ENCODE measurements at places on chromosomes 12 and 14. TPM values are rescaled to one million over a fixed set of nuclear protein-coding genes. Genes with fewer than 3 reads are reported as not detected.

DNA sequence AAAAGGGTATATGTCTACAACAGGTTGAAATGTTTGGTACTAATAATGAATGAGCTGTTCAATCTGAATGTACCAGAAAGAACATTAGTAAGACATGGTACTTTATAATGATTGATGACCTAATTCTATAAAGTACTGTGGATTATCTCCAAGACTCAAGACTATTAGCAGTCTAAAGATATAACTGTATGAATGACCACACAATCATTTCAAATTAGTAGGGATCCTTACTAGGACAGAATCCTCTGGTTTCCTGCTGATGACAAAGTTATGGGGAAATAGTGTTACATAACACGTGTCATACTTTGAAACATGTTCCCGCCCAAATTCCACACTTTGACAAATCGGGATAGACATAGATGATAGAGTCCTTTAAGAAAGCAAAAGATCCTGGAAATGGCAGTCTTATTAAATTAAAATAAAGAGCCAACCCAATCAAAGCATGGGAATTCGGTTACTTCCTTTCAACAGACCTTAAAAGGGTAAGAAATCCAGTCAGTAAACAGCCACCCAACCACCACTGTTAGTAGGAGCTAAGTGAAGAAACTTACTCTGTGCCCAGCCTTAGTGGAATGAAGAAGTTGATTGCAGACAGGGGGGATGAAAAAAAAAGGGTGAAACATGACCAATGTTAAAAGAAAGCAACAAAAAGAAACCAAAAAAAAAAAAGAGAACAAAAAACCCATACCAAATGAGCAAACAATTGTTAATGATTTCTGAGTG lies 2.8 kb downstream of the VPS29 start:
- no peak for DNase-seq

Gene RPAP3
- 54.1 TPM for polyA plus RNA-seq

GRCh38 chr14:74898694-74899093 lies 17.0 kb downstream of the DLST start:
- DNase-seq, result no peak

DNA sequence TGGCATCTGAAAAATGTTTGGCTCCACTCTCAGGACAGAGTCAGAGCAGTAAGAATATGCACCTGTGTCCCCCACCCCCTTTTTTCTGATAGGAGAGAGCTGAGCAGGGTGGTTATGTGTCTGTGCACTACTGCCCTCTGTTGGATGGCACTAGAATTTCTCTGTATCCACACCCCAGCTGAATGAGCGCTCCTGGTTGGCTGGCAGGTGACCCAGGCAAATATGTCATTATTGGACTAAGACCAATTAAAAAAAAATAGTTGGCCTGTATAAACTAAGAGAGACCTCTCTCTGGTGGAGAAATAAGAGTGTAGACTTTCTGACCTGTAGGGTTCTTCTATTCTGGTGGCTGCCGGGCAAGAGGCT lies 107.0 kb downstream of the PTCSC3 start:
- DNase-seq, result peak; percentile 17

GRCh38 chr14:55950135-55950534 lies 168.1 kb upstream of the PELI2 start:
- no peak for DNase-seq

GRCh38 chr12:84689638-84690037 lies 223.0 kb downstream of the SLC6A15 start:
- no peak for DNase-seq

Gene WSCD2
- polyA plus RNA-seq, result 9.1 TPM

GRCh38 chr12:43118881-43119280 lies 433.1 kb downstream of the ADAMTS20 start:
- DNase-seq, result no peak

DNA sequence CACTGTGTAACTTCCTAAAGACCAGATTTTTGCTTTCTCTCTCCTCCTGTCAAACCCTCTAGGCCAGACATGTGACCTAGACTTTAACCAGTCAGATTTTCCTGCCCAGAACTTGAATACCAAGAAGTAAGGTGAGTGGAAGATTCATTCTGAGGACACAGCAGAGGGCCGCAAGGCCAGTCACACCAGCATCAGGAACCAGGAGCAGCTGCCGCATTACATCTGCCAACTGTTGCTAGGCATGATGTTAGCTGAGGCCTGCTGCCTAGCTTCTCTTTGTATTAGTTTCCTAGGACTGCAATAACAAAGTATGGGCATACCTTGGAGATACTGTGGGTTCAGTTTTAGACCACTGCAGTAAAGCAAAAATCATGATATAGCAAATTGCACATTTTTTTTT lies 101.9 kb upstream of the BMP4 start:
- DNase-seq, result no peak

DNA sequence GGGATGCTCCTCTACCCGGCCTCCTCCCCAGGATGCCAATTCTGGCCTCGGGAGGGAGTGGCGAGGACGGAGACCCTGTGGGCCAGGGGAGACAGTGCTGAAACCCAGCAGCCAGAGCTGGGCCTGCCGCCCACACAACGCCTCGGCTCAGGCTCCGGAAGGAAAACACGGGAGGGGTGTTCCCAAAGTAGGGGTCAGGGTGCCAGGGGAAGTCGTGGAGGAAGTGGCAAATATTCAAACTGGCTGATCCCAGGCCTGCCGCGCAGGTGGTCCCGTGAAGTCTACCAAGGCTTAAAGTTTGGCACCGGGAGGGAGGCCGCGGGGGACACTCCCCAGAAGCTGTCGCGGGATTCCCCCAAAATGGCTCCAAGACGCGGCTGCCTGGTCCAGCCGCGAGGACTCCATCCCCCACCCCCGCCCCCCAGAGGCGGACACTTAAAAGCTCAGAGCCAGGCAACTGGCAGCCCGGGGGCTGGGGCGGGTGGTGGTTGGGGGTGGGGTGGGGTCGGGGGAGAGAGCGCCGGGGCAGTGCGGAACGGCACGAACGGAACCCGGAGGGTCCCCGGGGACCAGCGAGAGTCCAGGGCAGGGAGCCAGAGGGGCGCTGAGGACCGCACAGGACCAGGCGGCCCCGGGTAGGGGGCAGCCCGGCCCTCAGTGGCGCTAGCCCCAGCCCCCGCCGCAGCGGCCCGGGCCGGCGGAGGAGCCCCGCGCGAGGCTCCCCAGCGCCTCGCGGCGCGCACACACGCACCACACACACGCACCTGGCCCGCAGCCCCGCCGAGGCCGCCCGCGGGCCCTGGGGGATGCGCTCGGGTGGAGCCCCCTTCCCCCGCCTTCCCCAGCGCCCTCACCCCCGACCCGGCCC lies 20.0 kb downstream of the BEGAIN start:
- DNase-seq, result no peak

- DNase-seq, result no peak
Measured at GRCh38 chr12:118500299-118500698, 123.9 kb downstream of the SUDS3 start.

Gene PSME2
- 158 TPM for polyA plus RNA-seq

GRCh38 chr14:78747813-78748212 lies 577.6 kb downstream of the NRXN3 start:
- DNase-seq, result no peak

- DNase-seq, result no peak
Measured at GRCh38 chr12:106205208-106206069, 42.4 kb downstream of the CKAP4 start.

DNA sequence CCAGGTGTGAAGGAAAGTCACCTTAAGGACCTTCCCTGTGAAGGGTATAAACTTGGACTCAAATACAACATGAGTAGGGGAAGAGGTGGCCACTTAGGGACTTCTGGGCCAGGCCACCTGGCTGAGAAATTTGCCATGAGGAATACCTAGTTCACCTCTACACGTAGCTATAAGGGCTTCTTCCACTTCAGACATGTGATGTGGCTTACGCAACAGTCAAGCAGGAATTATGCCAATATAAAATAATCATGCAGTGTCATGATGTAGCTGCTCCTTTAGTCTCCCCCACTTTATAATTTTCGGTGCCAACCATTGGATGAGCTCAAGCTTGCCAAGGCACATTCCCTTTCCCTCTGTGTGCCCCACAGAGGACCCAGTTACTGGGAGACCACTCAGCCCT lies 166.6 kb upstream of the BCL2L14 start:
- DNase-seq, result no peak

Gene CEP128
- polyA plus RNA-seq, result 8.0 TPM

Gene SLCO1B1
- polyA plus RNA-seq, result not detected

Gene IFI27
- polyA plus RNA-seq, result 5.5 TPM

Gene KIAA0586
- polyA plus RNA-seq, result 31.2 TPM

DNA sequence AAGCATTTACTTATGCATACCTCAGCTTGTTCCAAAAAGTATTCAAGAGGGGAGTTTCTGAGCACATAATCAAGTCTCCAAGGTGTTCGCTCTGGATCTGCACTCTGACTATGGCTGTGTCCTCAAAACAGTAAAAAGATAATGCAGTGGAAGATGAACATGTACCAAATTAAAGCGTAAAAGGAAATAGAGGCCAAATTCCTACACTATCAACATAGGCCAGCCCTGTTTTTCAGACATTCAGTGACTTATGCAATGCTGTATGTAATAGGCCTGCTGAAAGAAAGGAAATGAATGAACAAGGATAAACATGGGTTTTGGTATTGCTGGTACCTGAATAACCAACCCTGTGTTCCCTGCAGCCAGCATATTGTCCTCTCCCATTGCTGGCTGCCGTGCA lies 115.7 kb downstream of the SAMD4A start:
- no peak for DNase-seq

Gene CATSPERB
- polyA plus RNA-seq, result 0.96 TPM

GRCh38 chr12:47799357-47799955 lies 20.2 kb downstream of the HDAC7 start:
- DNase-seq, result no peak

GRCh38 chr12:14239350-14239934 lies 126.0 kb upstream of the ATF7IP start:
- no peak for DNase-seq

Gene PTPN6
- polyA plus RNA-seq, result 21.9 TPM

DNA sequence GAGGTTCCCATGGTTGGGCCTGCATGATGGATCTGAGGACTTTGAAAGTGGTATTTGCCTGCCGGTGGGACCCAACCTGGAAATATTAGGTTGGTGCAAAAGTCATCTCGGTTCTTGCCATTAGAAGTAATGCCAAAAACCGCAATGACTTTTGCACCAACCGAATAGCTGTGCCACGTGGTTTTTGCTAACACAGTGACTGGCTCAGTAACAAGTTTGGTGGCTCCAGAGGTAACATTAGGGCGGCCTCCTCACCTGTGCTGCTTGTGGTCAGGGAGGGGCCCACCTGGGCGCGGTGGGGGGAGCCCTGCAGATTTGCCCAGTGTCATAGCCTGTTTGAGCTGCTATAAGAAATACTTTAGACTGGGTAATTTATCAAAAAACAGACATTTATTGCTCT lies 1.8 kb downstream of the BDKRB2 start:
- DNase-seq, result no peak

DNA sequence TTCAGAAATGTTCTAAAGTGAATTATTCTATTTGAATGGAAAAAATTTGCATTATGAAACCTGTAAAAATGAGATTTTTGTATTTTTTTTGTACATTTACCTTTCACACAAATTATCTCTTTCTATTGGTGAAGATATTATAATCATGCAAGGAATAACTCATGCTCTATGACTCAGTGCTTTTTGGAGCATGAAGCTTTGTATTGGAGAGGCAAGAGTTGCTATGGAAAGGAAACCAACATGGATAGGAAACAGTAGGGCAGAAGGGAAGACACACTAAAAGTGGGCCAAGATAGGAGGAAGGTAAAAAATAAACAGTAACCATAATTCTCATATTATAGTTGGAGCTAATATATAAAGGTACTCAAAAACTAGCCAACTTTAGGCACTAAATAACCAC lies 79.0 kb downstream of the PLCZ1 start:
- no peak for DNase-seq

Gene ANKS1B
- polyA plus RNA-seq, result 4.8 TPM

- no peak for DNase-seq
Measured at GRCh38 chr12:54282949-54283593, 2.5 kb downstream of the HNRNPA1 start.

- no peak for DNase-seq
Measured at GRCh38 chr14:106107703-106108102, 581.3 kb downstream of the TMEM121 start.

GRCh38 chr14:102027951-102028350 lies 58.9 kb downstream of the HSP90AA1 start:
- DNase-seq, result no peak

Gene ASPG
- polyA plus RNA-seq, result 12.3 TPM

DNA sequence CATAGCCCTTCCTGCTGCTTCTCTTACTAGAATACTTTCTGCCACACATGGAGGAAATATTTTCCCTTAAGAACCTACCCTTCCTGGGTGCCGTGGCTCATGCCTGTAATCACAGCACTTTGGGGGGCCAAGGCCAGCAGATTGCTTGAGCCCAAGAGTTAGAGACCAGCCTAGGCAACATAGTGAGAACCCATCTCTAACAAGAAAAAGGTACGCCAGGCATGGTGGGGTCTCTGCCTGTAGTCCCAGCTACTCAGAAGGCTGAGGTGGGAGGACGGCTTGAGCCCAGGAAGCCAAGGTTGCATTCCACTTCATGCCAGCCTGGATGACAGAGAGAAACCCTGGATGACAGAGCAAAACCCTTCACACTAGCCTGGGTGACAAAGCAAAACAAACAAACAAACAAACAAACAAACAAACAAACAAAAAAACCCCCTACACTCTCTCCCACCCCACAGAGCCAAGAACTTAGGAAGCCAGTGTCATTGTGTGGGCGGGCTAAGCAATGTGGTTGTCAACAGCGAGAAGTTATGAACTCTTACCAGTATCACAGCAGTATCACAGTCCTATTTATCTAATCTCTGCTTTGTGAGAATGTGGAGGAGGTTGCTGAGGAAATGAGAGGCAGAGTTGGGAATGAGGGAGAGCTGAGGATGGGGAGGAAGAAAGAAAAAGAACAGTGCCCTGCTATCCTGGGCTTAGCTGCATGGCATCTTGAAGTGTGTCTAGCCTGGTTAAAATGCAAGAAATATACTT lies 53.8 kb upstream of the CLEC14A start:
- DNase-seq, result peak; percentile 32

DNA sequence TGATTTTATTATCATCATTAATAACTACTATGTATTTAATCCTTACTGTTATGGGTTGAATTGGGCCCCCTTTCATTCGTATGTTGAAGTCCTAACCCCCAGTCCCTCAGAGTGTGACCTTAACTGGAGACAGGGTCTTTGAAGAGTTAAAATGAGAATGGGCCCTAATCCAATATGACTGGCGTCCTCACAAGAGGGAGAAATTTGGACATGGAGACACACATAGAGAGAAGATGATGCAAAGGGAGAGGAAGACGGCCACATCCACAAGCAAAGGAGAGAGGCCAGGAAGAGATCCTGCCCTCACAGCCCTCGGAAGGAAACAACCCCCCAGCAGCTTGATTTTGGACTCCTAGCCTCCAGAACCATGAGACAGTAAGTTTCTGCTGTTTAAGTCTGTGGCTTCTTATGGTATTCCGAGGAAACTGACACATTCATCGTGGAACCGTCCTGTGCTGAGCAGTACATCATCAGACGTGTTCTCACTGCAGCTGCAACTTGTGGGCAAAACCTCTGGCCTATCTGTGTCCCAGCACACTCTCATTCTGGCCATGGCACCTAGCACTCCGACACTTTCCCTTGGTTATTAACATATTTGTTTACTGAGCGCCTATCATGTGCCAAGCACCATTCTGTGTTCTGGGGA lies 127.6 kb downstream of the SLC38A6 start:
- DNase-seq, result no peak

- DNase-seq, result no peak
Measured at GRCh38 chr12:30329281-30329680, 366.4 kb downstream of the IPO8 start.
